ENCODE measurements at places on chromosomes 7 and 10.

- H3K4me1 ChIP-seq: peaks cover 9% of the 10 kb centered on the region
- no peak for DNase-seq
These were observed 92.0 kb downstream of the TCF7L2 start for GRCh38 chr10:113041841-113042750.

DNA sequence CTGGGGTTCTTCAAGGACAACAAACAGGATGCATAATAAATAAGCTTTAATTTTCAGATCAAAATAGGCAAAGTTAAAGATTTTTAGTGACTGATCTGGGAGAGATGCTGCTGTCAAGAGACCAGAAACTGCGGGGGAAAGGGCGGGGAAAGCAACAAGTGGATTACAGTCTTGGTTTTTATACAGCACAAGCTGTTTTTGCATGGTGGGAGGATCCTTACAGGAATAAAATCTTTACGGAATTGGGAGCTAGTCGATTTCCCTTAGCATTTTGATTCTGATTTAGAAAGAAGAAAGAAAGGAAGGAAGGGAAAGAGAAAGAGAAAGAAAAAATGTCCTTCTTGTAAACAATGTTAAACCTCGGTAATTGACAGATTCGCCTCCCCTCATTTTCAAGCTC lies 242.3 kb upstream of the SP8 start:
- DNase-seq: no peak
- H3K27ac ChIP-seq: no peak overlapping the region
- no peaks in the 10 kb centered on the region for H3K4me1 ChIP-seq
- H3K36me3 ChIP-seq: no peaks in the 10 kb centered on the region
- no peak overlapping the region for H3K4me3 ChIP-seq
- H3K27me3 ChIP-seq: no peaks in the 10 kb centered on the region

- H3K27ac ChIP-seq: no peak overlapping the region
- no peaks in the 10 kb centered on the region for H3K36me3 ChIP-seq
- no peak overlapping the region for H3K4me3 ChIP-seq
- no peaks in the 10 kb centered on the region for H3K4me1 ChIP-seq
- no peak for DNase-seq
- H3K27me3 ChIP-seq: no peaks in the 10 kb centered on the region
These were observed 172.3 kb downstream of the WDR37 start for GRCh38 chr10:1228467-1228975.

GRCh38 chr10:84293574-84294016 lies 34.8 kb upstream of the CCSER2 start:
- H3K27me3 ChIP-seq: no peaks in the 10 kb centered on the region
- H3K36me3 ChIP-seq: no peaks in the 10 kb centered on the region
- H3K4me1 ChIP-seq: no peaks in the 10 kb centered on the region
- no peak overlapping the region for H3K27ac ChIP-seq
- no peak for DNase-seq

- no peak for DNase-seq
- no peaks in the 10 kb centered on the region for H3K36me3 ChIP-seq
- no peaks in the 10 kb centered on the region for H3K27me3 ChIP-seq
- peaks cover 2% of the 10 kb centered on the region for H3K4me1 ChIP-seq
- H3K4me3 ChIP-seq: no peak overlapping the region
These were observed 421.1 kb downstream of the DNAJB6 start for GRCh38 chr7:157757776-157758467.

- no peak overlapping the region for H3K4me3 ChIP-seq
- no peaks in the 10 kb centered on the region for H3K27me3 ChIP-seq
- H3K27ac ChIP-seq: no peak overlapping the region
These were observed 29.7 kb downstream of the ZNF467 start for GRCh38 chr7:149743476-149744255.
